Mesenteric fat pad (tissue), 1 donor: ENCODE measurements at places on chromosomes 3 and 15.

- DNase-seq, result no peak
Observed at GRCh38 chr15:98493966-98494511, 154.3 kb upstream of the IGF1R start.

DNA sequence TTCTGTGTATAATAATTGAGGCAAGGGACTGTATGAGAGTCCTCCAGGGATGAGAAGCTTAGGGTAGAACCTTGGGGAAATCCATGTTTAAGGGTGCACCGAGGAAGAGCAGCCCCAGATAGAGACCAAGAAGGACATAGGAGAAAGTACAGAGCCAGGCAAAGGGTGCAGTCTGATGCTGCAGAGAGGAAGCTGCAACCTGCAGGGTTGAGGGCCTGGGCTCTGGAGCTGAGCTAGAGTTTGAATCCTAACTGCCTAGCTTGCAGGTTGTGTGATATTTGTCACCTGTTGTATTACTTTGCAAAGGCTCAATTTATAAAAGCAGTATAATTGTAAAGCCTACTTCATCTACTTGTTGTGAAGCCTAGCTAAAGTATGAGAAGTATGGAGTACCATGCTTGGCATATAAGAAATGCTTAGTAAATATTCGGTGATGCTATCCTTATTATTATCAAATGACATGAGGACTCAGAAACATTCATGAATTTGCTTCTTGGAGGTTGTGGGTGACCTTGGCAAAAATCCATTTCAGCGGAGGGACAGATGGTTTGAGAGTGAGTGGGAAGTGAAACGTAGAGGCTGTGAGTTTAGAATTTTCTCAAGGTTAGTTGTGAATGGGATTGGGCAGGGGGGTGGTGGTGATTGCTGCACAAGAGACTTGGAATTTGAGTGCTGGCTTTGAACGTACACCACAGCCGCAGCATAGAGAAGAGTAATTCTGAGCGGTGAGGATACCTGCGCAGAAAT lies 43.8 kb downstream of the PLCL2 start:
- no peak for DNase-seq

DNA sequence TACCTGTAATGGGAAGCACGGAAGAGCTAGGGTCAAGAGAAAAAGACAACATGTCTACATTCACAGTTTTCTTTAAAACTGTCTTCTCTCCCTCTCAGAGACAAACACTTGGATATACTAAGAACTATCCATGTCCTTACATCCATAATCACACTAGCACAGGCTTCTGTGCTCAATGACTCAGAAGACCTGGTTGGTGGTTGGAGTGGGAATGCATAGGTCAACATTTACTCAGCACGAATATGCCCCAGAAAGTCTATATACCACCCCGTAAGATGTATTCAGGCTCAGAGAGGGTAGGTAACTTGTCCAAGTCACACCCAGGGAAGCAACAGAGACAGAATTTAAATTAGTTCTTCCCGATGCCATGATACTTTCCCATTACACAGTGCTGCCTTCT lies 891.1 kb downstream of the TUSC7 start:
- no peak for DNase-seq

GRCh38 chr3:177679568-177680471 lies 482.5 kb upstream of the TBL1XR1 start:
- DNase-seq, result no peak

- DNase-seq, result no peak
Observed at GRCh38 chr3:33915796-33916546, 117.5 kb downstream of the PDCD6IP start.

DNA sequence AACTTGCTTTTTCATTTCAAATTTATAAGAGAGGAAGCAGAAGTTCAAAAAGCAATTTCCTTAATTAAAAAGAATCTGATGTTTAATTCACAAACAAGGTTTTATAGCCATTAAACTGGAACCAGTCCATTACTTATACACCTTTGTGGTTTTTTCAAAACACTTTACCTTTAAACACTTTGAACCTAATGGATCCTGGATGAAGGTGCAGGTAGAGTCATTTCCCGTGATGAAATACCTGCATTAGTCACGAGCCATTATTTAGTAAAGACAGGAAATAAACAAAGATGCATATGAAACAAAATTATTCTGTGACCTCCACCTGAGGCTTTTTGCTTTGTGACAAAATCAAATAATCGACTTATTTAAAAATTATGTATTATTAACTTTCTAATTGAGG lies 341.7 kb upstream of the UBE2E2 start:
- no peak for DNase-seq

DNA sequence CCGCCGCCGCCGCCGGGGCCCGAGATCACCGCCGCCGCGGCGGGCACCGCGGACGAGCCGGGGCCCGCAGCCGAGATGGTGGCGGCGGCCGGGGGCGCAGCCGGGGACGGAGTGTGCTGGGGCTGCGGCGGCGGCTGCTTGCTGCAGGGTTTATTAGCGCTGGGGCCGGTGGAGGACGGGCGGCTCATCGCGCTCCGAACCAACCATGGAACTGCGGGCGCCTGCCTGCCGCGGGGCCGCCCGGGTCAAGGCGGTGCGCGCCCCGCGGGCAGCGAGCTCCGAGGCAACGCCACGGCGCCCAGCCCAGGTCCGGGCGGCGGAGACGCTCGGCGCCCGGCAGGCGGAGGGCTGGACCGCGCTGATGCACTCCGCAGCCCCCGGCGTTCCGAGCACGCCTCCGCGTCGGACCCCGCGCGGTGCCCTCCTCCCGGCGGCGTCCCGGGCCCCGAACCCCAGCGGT lies 277 bp downstream of the SIAH2 start:
- DNase-seq, result no peak

GRCh38 chr3:56621681-56622080 lies 61.4 kb downstream of the TASOR start:
- no peak for DNase-seq

DNA sequence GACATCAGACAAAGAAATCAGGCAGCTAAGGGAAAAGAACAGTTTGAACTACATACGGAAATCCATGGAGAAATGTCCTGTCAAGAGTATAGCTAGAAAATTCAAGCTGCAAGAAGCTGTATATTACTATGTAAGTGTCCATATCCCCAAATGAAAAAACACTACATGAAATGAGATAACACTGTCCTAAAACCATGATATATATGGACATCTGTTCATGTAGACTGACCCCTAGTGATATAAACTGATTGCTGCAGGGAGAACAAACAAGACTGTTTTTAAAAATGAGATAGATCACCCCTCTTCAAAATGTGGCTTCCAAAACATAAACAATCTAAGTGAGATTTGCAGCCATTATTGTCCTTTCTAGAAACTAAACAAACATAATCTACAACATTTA lies 985.6 kb downstream of the EPHA3 start:
- DNase-seq, result no peak

GRCh38 chr3:108403686-108404345 lies 106.6 kb downstream of the MYH15 start:
- DNase-seq, result no peak

DNA sequence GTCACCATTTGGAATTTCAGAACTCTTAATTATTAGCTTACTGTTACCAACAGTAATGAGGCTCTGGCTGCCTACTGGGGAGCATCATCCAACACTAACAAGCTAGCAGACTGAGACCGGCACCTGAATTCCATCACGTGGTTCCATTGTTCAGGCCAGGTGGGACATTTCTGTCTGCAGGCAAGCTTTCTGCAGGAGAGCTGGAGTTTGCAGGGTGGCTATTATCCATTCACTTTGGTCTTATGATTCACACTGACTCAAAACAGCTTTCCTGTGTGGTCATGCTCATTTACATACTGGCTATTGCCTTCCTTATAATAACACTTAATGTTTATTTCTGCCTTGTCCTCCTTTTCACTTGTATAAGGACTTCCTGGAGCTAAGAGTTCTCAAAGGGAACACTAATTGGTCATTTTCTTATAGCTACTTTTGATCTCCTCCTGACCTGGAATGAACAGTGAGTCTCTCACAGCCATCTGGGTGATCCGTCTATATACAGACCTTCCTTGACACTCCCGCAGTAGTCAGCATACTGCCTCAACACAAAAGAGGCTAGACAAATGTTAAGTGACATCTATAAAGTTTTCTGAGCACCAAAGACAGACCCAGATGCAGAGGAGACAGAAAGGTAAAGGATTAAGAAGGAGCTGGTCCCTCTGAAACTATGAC lies 695.4 kb downstream of the FHIT start:
- no peak for DNase-seq

DNA sequence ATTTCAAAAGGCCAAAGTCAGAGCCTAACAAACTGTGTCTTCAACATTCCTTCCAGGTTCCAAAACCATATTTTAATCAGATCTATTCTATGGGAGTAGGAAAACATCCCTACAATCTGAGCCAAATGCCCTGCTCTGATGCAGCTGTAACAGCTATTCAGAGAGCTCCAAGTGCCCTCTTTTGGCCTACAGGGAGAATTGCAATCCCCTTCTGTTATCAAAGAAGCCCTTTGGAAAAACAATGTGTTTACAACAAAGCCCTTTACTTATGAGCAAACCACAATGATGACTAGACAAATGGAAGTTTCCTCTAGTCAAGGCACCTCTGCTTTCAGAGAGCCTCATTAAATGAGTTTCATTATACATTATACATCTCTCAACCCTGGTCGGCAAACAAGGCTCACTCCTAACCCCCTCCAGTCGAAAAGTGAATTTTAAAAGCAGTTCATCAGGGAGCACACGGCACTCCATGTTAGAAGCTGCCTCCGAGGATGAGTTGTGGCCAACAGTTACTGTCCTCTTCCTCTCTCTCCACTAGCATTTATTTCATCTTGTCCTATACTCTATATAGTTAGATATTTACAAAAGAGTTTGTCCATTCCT lies 42.6 kb upstream of the TMCO5A start:
- no peak for DNase-seq

DNA sequence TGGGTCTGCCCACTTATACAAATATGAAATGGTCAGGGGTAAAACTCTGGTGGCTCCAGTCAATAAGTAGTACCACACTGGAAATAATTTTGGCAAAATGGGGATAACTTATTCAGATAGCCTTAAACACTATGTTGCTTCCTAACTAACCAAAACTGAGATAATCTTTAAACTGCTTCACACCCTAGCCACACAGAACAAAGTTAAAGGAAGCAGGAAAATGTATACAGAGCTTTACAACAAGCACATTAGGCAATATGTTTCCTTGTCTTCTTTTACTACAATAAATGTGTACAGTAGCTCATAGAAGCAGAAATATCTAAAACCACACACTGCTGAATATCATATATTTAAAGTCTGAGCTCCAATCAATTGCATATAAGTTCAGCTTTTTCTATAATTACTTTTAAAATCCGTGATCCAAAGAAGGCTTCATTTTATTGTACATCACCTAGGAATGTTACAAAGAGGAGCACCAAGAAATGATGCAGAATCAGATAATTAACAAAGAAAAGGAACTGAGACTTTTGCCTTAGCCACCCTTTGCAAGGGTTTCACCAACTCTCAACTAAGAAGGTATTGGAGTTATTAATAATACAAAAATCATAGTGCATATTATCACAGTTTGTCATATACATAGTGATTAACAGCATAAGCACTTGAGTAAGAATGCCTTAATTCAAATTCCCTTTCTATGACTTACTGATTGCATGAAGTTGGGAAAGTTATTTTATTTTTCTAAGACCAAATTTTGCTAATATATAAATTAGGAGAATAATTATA lies 9.2 kb upstream of the SSR3 start:
- no peak for DNase-seq

DNA sequence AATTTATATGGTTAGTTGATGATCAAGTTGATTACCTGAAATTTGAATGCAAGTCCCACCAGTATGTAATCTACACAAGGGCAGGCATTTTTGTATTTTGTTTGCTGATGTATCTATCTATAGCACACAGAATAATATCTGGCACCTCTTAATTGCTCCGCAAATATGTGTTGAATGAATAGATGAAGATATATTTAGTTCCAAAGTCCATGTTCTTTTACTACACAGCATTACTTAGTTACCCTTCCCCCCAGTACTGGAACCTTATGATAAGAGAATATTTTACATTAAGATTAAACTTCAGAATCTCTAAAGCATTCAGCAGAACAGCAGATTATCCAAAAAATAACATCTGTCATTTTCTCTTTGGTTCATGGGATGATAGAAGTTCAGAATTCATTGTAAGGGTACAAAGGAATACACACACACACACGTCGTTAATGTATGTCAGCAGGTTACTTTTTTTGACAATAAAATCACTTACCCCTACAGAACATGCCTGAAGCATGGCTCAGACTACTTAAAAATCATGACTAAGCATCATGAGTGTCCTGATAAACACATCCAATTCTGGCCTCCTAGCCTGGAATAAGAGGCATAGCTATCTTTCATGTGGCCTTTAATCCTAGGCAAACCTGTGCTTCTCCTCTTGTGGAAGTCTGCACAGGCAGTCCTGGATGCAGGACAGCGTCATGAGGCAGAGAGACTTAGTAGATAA lies 148.9 kb upstream of the TBC1D5 start:
- DNase-seq, result no peak

GRCh38 chr15:100334015-100334414 lies 7.8 kb downstream of the ADAMTS17 start:
- DNase-seq, result no peak

DNA sequence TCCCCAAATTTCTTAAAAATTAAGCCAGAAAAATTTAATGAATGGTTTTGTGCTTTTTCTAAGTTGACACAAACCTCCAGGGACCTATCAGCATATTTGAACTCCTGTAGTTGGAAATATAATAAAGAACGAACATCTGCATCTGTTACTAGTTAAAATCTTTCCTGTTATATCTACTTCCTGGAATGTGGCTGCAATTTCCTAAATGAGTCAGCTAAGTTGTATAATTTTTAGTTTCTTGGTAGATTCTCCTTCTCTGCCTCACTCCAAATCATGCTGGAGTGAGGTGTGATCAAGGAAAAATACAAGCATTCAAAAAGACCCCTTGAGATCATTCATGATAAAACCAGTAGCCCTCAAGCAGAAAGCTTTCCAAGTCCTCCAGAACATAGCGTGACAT lies 106.2 kb upstream of the MCTP2 start:
- DNase-seq, result no peak

DNA sequence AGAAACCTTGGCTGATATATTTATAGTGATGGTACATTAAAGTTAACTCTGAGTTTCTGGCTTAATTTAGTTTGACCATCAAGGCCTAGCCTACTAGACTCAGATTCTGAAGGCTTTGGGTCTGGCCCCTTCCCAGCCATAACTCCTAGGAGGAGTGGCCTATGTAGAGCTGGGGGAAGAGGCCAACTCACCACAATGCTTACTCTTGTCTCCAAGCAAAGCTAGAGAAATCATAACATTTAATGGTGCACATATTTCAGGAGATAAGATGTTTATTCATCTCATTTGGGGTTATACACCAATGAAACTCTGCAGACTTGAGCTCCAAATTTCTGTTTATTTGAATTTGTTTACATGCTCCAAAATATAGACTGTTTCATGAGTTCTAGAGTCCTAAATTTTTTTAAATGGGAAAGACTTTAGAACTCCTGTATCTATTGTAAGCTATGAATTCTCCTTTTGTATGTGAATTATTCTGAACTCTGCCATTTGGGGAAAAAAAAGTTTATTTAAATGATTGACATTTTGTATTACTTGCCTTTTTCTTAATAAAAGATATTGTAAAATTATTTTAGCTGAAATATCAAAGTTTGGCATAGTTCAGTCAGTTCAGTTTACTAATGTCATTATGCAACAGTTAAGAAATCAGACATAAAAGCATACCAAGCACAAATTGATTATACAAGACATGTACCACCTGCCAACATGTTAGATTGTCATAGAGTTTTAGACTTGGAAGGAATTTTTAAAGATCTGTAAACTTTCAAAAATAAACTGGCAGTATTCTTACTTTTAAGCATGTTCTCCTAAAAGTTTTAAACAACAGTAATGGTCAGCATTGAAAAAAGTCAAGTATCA lies 143.4 kb upstream of the NR2E3 start:
- no peak for DNase-seq

GRCh38 chr15:39628546-39629257 lies 47.8 kb downstream of the THBS1 start:
- no peak for DNase-seq

- DNase-seq, result no peak
Observed at GRCh38 chr15:95196176-95196915, 965.0 kb downstream of the MCTP2 start.
